ENCODE measurements at places on chromosomes 11 and 22.

DNA sequence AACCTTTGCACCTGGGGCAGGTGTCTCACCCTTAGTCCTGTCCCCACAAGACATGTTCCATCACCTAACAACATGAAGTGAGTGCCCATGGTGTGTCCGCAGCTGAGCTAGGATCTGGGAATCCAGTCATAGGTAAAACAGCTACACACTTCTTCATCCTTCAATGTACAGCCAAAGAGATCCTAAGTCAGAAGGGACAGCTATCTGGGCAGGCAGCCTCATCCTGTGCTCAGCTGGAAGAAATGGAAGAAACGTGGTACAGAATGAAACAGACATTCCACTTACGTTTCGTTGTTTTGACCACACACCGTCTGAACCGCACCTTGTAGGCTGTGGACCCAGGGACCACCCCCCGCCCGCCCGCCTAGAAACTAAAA, 30.8 kb downstream of the PDGFB start:
- no peak for DNase-seq

DNA sequence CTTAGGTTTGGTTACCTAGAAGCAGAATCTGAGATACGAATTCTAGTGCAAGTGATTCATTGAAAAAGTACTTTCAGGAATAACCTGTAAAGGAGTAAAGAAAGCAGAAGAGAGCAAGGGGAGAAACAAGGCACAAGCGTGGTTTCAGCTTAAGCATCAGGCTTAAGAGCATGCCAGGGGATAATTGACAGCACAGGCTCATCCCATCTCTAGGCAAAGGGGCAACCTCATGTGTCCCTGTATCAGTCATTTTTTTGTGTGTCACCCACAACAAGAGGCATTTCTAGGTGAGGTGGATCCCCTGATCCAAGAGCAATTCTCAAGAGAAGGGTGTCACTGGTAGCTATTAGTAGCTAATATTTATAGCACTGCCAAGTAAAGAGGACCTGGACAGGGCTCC, 8.0 kb downstream of the PATE2 start:
- DNase-seq: no peak

- DNase-seq: no peak
Measured at GRCh38 chr22:45438336-45438735, 24.8 kb downstream of the RIBC2 start.

- no peak for DNase-seq
Measured at GRCh38 chr11:17590463-17590862, 43.4 kb downstream of the OTOG start.

DNA sequence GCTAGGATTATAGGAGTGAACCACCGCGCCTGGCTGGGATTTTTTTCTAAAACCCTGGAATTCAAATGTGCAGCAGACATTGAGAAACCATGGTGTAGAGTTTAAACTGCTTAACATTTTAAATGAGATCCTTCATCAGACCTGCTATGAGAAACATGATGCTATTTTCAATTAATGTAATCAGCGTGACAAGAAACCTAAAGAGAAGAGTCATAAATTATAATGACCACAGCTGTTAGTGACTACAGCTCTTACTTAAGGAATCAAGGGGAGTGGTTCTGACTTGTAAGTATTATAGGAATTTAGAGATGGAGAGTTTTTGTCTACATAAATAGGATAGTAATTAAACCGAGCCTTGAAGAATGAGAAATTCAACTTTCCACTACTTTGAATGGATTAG, 170.6 kb downstream of the BARX2 start:
- no peak for DNase-seq

DNA sequence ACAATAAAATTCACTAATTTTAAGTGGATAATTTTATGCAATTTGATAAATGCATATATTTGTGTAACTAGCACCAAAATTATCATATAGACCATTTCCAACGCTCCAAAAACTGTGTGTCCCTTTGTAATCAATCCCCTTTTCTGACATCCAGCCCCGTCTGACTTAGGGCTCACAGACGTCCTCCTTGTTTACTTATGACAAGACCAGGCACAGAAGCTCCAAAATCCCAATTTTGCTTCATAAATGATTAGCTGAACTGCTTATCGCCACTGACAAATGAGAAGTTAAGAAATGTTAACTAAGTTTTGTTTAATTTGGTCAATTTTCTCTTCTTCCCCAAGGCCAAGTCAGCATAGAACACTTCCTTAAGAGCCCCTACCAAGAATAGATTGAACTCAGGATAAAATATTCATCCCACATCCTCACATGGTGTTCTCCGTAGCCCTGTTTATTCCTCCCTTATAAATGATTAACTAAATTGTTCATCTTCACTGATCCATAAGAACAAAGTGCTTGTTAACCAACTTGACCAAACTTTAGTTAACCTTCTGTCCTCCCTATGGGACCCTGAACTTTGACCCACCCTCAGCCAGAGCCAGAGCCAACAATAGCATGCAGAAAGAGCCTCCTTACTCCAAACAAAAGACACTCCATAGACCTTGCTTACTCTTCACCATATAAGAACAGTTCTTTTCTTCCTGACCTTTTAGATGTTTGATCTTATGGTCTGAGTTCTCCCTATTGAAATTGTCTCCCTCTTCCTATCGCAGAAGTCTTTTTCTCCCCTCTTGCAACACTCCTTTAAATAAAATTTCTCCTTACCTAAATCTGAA, 30.8 kb upstream of the GLYAT start:
- DNase-seq: no peak

- no peak for DNase-seq
Measured at GRCh38 chr22:45434981-45435380, 21.5 kb downstream of the RIBC2 start.

DNA sequence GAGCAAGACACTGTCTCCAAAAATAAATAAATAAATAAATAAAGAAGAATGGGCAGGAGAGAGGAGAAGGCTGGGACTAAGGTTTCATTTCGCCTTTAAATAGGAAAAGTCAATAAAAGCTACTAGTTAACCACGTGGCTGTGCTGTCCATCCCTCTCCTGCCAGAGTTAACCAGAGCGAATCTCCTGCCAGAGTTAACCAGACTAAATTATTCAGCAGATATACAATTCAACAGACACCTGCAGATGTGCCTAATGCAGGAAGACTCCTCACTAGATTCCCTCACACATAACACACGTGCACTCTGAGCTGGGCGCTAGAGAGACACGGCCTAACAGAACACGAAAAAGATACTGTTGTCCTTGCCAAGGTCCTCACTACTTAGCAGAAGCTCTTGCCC, 156.1 kb downstream of the IGLL1 start:
- no peak for DNase-seq

GRCh38 chr11:131470216-131470925, 100.0 kb downstream of the NTM start:
- no peak for DNase-seq

DNA sequence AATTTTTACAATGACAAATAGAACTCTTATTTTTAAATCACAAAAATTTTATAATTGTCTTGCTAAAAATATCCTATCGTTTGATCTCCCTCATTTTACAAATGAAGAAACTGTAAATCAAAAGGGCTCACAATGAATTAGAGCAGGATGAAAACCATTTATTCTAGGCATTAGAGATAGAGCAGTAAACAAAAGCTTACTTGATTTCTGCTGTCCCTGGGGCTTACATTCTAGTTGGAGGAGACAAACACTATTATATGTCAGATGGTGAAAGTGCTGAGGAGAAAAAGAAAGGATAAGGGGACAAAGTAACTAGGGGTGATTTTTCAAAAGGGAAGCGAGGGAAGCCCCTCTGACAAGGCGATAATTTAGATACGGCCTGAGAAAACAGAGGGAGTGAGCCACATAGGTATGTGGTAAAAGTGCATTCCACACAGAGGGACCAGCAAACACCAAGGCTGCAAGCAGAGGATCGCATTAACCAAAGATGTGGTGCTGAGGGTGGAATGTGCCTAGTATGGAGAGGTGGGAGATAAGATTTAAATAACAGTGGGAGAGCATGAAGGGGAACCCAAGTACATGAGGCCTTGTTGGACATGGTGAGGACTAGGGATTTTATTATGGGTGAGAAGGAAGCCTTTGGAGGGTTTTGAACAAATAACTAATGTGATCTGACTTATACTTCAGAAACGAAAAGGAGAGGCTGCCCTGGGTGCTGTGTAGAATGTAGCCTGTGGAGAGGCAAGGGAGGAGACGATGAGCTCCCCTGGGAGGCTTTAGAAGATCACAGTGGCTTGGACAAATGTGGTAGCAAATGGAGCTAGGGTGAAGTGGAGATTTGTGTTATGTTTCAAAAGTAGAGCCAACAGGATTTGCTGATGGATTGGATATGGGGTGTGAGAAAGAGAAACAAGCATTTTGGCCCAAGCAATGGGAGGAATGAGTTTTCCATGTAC, 62.1 kb downstream of the PDHX start:
- DNase-seq: no peak

- no peak for DNase-seq
Measured at GRCh38 chr11:34063061-34063795, 11.7 kb downstream of the CAPRIN1 start.

DNA sequence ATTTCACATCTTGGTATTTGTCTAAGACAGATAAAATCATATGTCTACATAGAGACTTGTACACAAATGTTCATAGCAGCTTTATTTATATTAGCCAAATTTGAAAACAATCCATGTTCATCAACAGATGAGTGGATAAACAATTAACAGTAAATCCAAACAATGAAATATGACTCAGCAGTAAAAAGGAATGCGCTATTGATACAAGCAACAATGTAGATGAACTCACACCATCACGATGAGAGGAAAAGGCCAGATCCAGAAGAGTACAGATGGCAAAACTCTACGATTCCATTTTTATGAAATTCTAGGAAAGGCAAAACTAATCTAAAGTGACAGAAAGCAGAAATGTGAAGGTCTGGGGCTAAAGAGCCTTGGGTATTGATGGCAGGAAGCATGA, 384.3 kb downstream of the NTM start:
- DNase-seq: no peak

- DNase-seq: no peak
Measured at GRCh38 chr11:34379079-34379478, 21.3 kb upstream of the ABTB2 start.

- DNase-seq: no peak
Measured at GRCh38 chr11:19183646-19184045, 18.1 kb downstream of the CSRP3 start.

- DNase-seq: no peak
Measured at GRCh38 chr11:2303627-2304505, 2.1 kb downstream of the TSPAN32 start.

DNA sequence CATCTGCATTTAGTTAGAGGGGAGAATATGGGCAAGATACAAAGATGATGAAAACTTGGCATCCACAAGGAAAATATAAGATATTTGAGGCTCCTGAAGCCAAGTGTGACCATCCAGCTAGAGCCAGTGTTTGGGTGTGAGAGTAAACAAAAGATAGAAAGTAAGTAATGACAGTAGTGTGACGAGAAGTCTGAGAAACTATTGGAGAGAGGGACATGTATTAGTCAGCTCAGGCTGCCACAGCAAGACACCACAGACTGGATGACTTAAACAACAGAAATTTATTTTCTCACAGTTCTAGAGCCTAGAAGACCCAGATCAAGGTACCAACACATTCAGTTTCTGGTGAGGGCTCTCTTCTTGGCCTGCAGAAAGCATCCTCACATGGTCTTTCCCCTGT, 6.4 kb upstream of the CCKBR start:
- DNase-seq: no peak

GRCh38 chr11:121418625-121419114, 33.4 kb upstream of the SORL1 start:
- DNase-seq: no peak
